ENCODE measurements at places on chromosomes 2 and 18.

DNA sequence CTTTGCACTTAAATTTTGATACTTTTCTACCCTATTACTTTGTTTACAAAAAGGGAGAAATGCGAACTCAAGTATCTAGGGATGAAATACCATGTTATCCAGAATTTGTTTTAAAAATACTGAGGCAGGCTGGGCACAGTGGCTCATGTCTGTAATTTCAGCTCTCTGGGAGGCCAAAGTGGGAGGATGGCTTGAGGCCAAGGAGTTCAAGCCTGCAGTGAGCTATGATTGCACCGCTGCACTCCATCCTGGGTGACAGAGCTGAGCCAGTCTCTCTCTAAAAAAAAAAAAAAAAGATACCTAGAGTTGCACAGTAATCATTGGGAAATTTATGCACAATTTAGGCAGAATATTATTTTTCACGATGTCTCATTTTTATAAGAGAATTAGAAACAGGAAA is 12.4 kb upstream of the VAPA start:
- no peak for DNase-seq

GRCh38 chr2:228956701-228957474 is 314.2 kb downstream of the PID1 start:
- no peak for DNase-seq

- no peak for DNase-seq
Measured at GRCh38 chr18:35443434-35443833, 54.3 kb downstream of the INO80C start.

DNA sequence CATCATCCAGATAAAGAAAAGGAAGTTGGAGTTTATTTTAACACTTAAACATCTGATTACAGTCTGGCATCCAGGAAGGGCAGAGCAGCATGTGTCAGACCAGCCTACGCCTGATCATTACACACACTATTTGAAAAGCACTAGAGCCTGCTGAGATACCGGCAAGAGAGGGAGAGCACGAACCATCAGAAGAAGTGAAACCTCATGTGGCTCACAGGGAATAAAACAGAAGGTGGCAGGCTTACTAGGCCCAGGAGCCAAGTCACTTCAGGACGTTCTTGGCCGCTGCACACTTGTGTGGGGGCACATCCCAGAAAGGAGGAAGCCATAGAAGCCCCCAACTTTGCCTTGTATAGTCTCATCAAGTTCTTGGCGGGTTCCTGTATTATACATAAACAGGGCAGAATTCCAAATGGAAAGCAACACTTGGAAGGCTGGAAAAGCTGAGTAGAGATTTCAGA is 105.5 kb downstream of the UGGT1 start:
- DNase-seq, result peak; percentile 66

- DNase-seq, result no peak
Measured at GRCh38 chr2:214519258-214519818, 108.5 kb downstream of the VWC2L start.
